ENCODE measurements at places on chromosomes 3 and 15. TPM values are rescaled to one million over a fixed set of nuclear protein-coding genes. Genes with fewer than 3 reads are reported as not detected.
A peak's percentile ranks its signal among the peaks of the same experiment; 100 is the strongest.

DNA sequence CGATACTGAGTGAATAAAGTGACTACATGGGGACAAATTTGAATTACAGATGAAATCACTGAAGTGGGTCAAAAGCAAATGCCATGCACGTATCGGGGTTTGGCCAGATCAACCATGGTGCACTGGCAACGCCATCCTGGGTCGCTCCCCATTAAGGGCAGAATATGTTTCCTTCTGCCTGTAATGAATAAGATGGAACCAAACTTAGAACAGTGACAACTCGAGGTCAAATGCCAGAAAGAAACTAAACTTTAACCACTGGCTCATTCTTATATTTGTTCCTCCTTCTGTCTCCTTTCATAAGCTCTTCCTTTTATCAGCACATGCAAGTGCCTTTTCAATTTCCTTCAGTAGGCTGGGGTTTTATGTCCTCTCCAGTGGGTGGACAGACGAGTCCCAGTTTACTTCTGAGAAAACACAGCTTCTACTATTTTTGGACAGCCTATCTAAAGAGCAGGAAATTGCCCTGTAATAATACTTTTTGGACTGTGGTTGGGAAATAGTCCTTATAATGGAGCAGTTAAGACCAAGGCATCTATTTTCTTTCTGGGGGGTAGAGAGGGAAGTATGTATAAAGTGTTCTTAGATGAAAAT is 61.4 kb downstream of the WHAMM start:
- no peak for DNase-seq

The XCR1 gene
- total RNA-seq: 0.39 TPM

GRCh38 chr15:63672369-63672768 is 75.2 kb downstream of the FBXL22 start:
- no peak for DNase-seq

- no peak for DNase-seq
Observed at GRCh38 chr15:66698318-66698961, 3.6 kb upstream of the SMAD6 start.

The HEG1 gene
- 22.0 TPM for total RNA-seq

The PTX3 gene
- total RNA-seq: 24.6 TPM

The MAGI1 gene
- 45.3 TPM for total RNA-seq

The PYDC2 gene
- not detected for total RNA-seq

DNA sequence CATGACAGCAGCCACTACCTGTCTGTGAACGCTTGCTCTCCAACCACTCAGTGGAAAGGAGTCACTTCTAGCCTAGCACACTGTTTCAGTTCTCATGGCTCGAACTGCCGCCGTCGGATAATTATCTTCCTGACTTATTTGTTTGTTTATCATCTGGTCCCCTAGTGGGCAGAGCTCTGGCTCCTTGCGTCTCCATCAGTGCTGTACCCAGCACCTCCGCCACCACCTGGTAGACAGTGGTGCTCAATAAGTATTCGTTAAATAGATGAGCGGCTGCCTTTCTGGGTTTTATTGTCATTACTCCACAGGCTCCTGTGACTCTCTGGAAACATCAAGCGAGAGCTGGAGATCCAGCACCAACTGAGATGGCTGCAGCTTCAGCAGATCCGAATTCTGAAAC is 297.5 kb downstream of the NTRK3 start:
- no peak for DNase-seq

GRCh38 chr3:13628841-13629551 is 80.1 kb downstream of the FBLN2 start:
- DNase-seq: no peak

GRCh38 chr3:28840976-28841376 is 439.9 kb upstream of the RBMS3 start:
- no peak for DNase-seq

The FSTL1 gene
- total RNA-seq: 530 TPM

GRCh38 chr15:26891448-26892181 is 24.8 kb downstream of the GABRA5 start:
- DNase-seq: peak; percentile 76

The EEF1AKMT4 gene
- total RNA-seq: 1.7 TPM

The LYZL4 gene
- not detected for total RNA-seq

GRCh38 chr3:157081626-157082210 is 78.2 kb downstream of the CCNL1 start:
- no peak for DNase-seq

GRCh38 chr3:24220859-24221657 is 273.6 kb downstream of the THRB start:
- peak; percentile 45 for DNase-seq

DNA sequence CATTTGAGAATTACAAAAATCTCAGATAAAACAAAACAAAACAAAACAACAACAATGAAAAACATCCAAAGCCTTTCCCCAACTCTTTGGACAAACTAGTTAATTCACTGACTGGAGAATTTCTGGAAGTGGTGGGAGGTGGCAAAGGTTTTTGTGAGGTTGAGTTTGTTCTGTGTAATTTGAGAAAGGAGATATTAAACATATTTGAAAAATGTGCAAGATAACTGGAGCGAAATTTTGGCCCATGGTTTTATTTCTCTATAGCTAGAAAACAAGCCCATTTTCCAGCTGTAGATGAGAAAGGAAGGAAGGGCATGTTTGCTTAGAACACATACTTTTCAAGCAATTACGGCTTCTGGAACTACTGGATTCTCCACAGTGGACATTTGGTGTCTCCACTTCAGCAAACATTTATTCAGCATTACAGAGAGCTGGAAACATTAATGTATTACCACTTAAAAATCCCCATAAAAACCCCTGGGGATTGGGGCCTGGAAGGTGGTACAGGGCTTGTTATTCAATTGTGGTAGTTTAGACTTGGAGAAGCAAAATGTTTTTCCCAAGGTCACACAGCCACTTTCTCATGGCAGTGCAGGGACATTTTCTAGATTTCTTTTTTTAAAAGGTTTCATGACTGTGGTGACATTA is 135.8 kb downstream of the THSD4 start:
- DNase-seq: no peak

DNA sequence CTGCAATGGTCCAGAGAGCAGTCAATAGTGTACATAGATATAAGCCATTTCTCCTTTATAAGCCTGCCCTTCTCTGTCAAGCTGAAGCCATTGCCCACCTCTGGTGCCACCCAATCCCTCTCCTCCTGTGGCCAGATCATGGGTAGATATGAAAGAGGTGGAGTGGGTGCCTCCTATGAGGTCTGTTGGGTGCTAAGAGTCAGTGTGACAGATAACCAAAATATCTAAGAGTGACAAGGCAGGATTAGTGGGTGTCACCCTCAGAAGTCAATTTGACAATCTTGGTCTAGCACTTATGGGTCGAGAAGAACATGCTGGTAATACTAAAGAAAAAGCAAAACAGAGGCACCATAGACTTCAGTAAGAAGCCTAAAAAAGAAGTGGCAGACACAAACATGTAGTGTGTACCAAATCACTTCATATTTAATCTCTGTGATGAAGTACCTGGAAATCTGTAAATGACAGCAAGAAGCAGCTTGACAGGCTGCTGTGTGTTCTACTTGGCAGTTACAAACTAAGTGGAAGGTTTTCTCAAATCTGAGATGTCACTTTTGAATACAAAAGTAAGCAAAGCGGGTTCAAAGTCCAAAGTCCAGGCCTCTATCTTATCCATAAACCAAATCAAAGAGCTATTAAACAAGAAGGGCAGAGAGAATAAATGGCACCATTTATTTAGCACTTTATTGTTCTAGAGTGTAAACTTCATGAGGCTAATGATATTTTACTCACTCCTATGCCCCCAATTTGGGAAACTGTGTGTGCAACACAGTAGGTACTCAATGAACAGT is 118.9 kb upstream of the EOMES start:
- DNase-seq: no peak

DNA sequence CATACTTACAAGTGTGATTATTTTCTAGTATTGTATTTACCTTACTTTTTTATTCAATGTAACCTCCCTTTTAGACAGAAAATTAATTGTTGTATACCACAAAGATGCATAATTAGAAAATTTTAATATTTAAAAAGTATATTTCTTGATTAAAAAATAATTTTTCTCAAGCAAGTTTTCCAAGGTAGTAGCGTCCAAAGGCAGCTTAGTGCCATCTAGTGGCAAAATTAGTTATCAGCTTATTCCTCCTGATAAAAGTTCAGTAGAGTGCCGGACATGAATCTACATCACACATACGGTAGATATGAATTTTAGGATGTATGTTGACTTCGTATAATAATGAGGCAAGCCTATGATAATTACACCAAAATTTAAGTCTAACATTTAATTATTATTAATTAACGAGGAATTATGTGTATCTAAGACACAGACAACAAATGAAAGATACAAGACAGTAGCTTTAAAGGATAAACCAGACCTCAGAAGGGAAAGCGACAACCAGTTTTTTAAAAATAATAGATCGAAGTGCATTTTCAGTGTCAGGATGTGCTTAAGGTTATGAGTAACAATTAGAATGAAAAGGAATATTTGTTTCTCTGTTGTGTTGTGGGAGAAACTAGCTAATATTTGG is 405.9 kb downstream of the ROBO1 start:
- DNase-seq: peak; percentile 26

DNA sequence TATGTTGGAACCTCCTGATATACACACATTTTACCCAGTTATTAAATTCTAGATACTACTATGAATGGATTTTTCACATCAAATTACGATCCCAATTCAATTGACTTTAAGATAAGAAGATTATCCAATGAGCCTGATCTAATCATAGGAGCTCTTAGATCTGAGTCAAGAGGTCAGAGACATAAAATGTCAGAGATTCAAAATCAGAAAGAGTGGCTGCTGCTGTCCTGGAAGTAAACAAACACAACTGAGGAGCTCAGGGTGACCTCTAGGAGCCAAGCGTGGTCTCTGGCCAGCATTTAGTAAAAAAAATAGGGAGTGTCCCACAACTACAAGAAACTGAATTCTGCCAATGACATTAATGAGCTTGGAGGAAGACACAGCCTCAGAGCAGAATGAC is 557.1 kb upstream of the CBLB start:
- DNase-seq: no peak

- DNase-seq: no peak
Observed at GRCh38 chr15:50190166-50190570, 8.2 kb downstream of the SLC27A2 start.

The GATA2 gene
- total RNA-seq: 3.3 TPM

All from skin of body (tissue), 3 donors.